ENCODE measurements at places on chromosomes 1 and 21.

DNA sequence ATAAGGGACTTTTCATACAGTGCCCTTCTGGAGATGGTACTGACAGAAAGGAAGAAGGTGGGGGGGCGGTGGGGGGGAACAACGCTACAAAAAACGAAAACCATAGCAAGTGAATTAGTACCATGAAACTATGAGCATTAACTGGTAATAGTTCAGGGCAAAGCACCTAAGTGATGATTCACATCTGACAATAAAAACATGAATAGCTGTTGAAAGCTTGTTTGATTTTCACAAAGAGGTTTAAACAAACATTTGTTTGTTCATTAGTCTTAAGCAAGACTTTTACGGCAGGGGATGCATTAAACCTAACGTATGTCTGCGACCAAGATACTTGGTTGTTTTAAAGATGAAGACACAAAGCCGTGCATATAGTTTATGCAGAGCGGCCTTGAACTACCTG is 177.5 kb downstream of the LMO4 start:
- no peak for DNase-seq

DNA sequence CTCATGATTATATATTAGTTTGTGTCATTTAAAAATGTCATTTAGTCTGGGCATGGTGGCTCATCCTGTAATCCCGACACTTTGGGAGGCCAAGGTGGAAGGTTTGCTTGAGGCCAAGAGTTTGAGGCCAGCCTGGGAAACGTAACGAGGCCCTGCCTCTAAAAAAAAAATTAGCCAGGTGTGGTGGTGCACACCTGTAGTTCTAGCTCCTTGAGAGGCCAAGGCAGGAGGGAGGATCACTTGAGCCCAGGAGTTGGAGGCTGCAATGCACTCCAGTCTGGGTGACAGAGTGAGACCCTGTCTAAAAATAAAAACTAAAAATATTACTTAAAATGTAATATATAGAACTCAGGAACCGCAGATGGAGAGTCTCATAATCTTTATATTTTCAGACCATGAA is 34.6 kb downstream of the RUNX3 start:
- DNase-seq: no peak

DNA sequence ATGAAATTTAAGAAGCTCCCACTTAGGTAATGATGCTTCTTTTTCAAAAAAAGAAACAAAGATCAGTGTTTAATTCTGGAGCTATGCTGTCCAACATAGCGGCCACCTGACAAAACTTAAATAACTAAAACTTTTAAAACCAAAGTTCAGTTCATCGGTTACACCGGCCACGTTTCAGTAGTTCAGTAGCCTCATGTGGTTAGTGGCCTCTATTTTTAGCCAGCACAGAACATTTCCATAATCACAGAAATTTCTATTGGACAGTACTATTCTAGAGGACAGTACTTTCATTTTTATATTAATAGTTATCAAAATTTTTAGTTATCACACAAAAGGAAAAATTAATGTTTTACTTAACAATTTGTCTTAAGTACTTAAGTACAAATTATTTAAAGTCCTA is 141.0 kb downstream of the USP25 start:
- DNase-seq: no peak

DNA sequence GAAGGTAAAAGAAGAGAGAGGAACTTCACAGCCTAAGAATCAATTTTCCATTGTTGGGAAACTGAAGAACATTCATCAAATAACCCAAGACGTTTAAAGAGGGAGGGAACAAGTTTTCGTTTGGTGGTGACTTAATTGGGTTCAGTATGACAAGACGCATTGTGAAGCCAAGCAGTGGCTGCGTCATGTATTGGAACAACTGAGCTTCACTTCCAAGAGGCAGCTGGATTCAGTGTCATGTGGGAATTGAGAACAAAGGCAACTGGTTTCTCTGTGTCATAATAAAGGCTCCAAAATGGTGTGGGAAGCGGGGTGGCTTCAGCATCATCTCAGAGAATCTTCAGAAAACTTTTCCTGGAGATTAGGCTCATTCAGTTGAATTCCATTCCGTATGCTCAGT is 29.8 kb upstream of the RC3H1 start:
- no peak for DNase-seq

DNA sequence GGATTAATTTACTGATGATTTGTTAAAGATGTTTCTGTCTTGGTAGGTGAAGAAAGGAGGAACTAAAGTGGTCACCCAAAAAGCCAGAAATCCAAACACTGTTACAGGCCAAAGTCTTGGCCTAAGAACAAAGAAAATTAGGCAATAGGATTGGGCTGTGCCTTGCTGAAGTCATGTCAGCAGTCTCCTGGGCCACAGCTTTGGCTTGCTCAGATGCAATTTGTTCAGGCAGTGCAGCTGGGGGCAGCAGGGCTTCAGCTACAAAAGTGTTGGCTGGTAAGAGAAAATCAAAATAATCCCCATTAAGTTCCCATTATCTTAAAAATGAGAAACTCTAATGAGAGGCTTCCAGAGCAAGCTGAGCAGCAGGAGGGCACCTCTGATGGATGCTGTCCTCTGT is 14.0 kb upstream of the RAP1A start:
- no peak for DNase-seq

GRCh38 chr1:15326691-15327588 is 79.9 kb downstream of the FHAD1 start:
- DNase-seq: no peak

- no peak for DNase-seq
Observed at GRCh38 chr1:106780066-106780465, 276.4 kb upstream of the PRMT6 start.

GRCh38 chr21:28419811-28420210 is 572.9 kb downstream of the LTN1 start:
- no peak for DNase-seq

DNA sequence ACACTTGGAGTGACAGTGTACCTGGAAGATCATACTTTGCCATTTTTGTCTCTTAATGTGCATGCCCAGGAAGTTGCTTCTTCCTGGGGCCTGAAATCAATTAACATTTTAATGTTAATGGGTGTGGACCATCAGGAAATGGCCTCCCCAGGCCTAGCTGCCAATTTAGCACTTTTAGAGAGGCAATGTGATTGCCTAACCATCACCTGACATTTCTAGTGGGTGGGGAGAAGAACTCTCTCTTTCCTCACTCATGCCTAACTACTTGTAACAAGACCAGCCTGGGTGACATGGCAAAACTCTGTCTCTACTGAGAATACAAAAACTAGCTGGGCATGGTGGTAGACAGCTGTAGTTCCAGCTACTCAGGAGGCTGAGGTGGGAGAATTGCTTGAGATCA is 549.0 kb upstream of the RGS18 start:
- DNase-seq: no peak

GRCh38 chr1:86998727-86999126 is 84.3 kb downstream of the HS2ST1 start:
- no peak for DNase-seq

DNA sequence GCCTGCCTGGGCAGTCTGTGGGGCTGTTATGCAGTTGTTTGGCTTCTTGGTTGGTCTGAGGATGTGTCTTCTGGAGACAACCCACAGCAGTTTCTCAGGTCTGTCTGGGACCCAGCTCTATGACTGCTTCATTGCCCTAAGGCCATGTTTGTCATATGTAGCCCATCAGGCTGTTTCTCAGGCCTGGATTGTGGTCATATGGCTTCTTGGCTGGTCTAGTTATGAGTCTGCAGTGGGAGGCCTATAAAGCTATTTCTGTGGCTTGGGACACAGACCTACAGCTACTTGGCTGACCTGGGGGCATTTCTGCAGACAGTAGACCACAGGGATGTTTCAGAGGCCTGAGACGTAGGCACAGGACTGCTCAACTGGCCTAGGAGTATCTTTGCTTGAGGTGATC is 41.5 kb downstream of the CHIA start:
- DNase-seq: no peak

DNA sequence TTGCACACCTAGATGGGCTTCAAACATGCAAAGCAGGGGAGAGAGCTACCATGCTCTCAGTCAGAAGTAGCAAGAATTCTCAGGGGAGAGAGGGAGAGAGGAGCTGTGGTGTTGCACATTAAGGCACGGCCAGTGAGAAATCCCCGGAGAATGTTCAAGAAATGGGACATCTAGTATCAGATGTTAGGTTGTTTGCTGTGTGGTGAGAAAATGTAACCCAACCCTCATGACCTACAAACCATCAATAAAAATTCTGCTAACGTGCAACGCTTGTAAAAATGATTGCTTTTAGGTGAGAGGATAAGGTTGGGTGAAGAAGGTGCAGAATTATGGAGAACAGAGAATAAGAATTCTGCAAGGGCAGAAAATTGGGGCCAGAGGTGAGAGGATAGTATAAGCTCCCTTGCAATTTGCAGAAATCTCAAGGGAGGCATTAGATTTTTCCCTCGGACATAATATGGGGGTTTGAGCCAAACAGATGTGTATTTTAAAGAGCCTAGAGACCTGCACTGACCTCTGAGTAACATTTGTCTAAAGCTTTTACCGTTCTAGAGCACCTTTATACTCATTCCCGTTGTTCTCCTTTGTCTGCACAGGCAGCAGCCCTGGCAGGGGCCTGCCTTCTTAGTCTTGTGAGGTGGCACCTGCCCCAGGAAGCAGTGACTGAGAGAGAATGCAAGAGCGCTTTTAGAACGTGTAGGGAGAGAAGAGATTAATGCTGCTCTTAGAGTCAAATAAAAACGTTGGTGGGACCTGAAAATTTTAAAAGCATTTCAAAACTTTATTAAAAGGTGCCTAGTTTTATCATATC is 25.4 kb upstream of the KIAA0040 start:
- DNase-seq: no peak

- no peak for DNase-seq
Observed at GRCh38 chr1:226956942-226957713, 17.0 kb downstream of the COQ8A start.

DNA sequence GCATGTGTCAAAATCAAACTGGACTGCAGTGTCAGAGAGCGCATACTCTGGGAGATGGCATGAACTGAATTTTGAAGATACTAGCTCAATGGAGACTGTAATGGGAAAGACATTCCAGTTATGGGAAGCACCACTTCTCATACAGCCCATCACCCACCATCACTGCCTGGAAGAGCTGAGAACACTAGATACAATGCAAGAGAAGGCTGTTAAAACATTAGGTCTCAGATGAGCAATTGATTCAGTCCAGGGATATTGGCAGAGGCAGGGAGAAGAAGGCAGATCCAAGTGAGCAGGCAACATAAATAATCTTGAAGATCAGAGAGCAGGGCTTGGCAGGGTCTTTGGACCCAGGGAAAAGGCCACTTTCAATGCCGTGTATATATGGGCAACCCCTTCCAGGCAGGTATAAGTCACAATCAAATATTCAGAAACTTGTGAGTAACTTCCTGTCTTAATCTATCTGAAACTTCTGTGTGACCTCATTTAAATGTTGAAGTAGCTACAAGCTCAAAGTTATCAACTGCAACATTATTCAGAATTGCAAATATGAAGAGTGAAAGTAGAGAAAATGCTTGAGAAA is 290.3 kb upstream of the SGIP1 start:
- DNase-seq: no peak

GRCh38 chr1:20216574-20216973 is 30.3 kb upstream of the PLA2G2C start:
- DNase-seq: no peak

DNA sequence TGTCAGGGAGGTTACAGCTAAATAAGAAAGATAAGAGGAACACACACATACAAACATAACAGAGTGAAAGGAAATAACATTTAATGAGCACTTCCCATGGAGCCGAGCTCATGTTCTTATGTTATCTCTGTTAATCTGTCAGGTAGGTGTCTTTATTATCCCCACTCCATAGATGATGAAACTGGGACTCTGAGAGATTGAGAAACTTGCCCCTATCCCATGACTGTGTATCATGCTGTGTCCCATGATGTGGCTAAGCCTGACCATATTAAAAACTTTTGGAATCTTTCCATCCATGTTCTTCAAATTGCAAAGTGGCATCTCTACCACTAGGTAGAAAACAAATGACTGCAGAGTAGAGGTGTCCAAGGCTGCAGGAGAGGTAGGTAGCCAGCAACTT is 285.2 kb upstream of the SGIP1 start:
- no peak for DNase-seq

- no peak for DNase-seq
Observed at GRCh38 chr1:77361621-77362020, 79.8 kb downstream of the AK5 start.

GRCh38 chr1:228903434-228904071 is 168.3 kb downstream of the RHOU start:
- DNase-seq: no peak

- no peak for DNase-seq
Observed at GRCh38 chr1:218529646-218530300, 184.6 kb downstream of the TGFB2 start.

DNA sequence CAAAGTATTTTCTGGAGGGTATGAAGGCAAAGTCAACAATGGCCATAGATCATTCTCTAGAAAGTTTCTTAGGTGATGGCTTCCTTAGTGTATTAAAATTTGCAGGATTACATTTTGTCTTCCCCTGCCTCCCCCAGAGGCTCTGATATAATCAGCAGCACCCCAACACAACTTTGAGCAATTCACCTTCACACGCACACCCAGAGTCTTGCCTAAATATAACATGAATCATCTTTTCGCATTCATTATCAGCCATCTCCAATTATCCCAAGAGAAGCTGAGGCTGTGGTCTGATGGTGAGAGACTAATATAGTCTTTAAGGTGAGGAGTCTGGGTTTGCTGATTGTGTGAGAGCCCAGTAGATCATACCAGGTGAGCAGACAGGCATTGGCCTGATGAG is 343.0 kb downstream of the RRAGC start:
- no peak for DNase-seq

GRCh38 chr1:211614615-211615014 is 35.7 kb upstream of the SLC30A1 start:
- no peak for DNase-seq

- DNase-seq: no peak
Observed at GRCh38 chr1:174052621-174053020, 30.5 kb upstream of the RC3H1 start.

- no peak for DNase-seq
Observed at GRCh38 chr1:197198911-197199310, 52.4 kb upstream of the ASPM start.

- DNase-seq: no peak
Observed at GRCh38 chr1:117976381-117976780, 46.8 kb downstream of the WDR3 start.

GRCh38 chr1:24644100-24644384 is 940 bp downstream of the SRRM1 start:
- no peak for DNase-seq

- DNase-seq: no peak
Observed at GRCh38 chr1:18542351-18542750, 61.6 kb downstream of the KLHDC7A start.

- DNase-seq: no peak
Observed at GRCh38 chr1:203325418-203326091, 20.2 kb downstream of the BTG2 start.

DNA sequence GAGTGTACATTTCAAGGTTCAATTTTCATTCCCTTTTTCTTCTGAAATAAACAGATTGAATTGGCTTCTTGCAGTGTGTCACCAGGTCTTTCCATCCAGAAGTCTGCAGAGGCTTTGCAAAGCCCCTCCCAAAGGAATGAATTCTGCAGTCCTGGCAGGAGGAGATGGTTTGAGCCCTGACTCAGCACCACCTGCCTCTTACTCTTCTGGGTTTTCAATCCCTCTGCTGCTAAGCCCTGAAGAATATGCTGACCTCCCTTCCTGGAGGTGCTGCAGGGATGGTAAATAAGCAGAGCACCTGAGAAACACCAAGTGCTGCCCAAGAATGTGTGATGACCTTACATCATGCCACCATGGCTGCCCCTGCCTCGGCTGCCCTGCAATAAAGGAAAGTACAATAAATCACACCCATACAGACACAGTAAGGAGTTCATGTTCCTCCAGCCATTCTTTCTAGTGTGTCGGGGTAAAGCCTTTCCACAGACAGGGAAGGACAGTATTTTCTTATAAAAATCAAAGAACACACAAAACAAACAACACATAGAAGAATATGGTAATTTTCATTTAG is 209.2 kb downstream of the ZNF326 start:
- no peak for DNase-seq

- DNase-seq: no peak
Observed at GRCh38 chr1:201326710-201327109, 43.4 kb downstream of the PKP1 start.
